Hematopoietic multipotent progenitor cell treated with erythropoietin and hydrocortisone succinate and interleukin-3 and kit ligand, for 8 days (in vitro differentiated cells): ENCODE measurements at places on chromosomes 7 and 10.
A peak's percentile ranks its signal among the peaks of the same experiment; 100 is the strongest.

DNA sequence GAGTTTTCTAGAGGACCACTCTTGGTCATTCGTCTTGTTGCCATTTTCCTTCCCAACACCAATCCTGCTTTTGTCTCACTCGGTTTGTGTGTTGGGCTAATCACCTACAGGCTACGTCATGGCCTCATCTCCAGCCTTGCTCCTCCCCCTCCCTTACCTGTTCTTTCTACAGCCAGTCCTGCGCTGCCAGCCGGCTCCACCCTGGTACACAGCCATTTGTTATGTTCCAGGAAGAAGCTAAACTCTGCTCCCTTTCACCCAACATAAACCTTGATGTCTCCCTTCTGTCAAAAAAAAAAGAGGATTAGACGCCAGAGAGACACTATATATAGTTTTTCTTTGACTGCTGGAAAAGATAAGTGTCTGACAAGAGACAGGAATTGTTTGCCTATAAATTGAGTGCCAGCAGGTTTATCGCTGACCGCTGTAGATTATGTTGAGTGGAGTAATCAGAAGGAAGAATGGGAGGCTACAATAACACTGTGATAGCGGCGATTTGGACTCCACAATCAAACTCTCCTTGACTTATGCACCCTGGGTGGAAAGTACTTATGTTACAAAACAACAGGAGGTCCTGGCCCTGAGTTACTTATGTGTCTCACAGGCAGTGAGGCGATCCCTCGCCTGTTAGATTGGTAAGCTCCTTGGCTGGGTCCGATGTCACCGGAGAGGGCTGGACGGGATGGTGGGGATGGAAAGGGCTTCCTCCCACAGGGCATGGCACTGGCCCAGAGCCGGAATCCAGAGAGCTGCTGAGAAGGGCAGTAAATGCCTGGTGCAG, 171.3 kb upstream of the BMPER start:
- no peak for DNase-seq

DNA sequence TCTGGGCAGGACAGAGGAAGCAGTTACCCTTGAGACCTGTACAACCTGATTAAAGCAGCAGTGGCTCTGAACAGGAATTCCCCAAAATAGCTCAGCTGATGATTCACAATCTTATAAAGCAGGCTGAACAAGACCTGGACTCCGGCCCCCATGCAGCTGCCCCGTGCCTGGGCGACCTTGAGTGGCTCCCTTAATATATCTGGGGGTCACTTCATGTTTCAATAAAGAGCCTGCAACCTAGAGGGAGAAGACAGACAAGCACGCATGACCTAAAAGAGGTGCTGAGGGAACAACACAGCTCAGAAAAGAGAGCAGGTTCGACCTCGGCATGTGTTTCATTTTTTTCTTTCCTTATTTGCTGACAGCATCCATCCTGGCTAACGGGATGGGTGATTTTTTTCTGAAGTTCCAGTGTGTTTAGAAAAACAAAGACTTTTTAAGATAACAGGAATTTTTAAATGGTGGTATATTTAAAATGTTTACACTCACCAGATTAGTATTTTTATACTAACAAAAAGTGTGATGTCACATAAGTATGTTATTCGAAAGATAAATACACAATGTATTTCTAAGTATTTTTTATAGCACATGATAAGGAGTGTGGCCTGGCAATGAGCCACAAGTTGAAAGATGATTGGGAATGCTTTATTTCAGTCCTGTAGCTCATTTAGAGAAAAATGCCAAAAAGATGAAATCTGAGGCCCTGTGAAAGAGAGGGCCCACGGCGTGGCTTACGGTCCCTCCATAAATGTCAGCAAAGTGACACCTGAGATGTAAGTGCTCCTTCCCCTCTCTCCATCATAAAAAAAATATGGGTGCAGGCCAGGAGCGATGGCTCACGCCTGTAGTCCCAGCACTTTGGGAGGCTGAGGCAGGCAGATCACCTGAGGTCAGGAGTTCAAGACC, 161.3 kb downstream of the SLIT1 start:
- peak; percentile 48 for DNase-seq

GRCh38 chr10:16986082-16986405, 143.6 kb downstream of the CUBN start:
- no peak for DNase-seq

- no peak for DNase-seq
These were observed 63.7 kb upstream of the PRR15 start for GRCh38 chr7:29499932-29500331.

- DNase-seq: no peak
These were observed 28.8 kb upstream of the ZNF488 start for GRCh38 chr10:47412869-47413268.

- DNase-seq: peak; percentile 64
These were observed 4.8 kb upstream of the GCK start for GRCh38 chr7:44194069-44194468.

- DNase-seq: no peak
These were observed 177.7 kb upstream of the SP8 start for GRCh38 chr7:20964281-20964918.

GRCh38 chr7:6218329-6218728, 54.1 kb downstream of the CYTH3 start:
- no peak for DNase-seq

- no peak for DNase-seq
These were observed 35.7 kb downstream of the NAPEPLD start for GRCh38 chr7:103113164-103113563.

GRCh38 chr7:36742911-36743775, 18.8 kb upstream of the AOAH start:
- DNase-seq: no peak

DNA sequence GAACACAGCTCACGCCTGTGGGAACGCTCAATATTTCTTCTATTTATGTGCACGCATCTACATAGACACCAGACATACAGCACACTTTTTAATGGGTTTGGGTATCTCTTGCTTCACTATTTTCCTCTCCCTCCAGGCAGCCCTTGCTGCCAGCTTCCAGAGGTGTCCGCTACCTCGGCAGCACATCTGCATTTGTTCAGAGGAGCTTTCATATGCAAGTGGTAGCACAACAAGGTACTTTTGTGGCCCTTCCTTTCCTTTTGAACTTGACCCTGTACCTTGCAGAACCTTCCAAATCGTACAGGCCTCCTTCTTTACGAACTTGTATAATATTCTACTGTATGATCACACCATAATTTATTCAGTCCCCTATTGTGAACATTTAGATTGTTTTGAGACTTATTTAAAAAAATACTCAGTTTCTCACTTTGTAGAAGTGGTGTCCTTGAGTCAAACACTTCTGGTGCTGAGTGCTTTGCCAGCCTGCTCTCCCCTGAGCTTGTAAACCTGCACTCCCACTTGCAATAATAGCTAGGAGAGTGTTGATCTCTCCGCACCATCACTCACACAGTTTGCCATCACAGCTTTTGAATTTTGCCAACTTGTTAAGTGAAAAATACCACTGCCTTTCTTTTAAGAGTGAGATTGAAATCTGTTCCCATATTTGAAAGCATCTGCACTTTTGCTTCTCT, 106.0 kb upstream of the ZNF32 start:
- no peak for DNase-seq

DNA sequence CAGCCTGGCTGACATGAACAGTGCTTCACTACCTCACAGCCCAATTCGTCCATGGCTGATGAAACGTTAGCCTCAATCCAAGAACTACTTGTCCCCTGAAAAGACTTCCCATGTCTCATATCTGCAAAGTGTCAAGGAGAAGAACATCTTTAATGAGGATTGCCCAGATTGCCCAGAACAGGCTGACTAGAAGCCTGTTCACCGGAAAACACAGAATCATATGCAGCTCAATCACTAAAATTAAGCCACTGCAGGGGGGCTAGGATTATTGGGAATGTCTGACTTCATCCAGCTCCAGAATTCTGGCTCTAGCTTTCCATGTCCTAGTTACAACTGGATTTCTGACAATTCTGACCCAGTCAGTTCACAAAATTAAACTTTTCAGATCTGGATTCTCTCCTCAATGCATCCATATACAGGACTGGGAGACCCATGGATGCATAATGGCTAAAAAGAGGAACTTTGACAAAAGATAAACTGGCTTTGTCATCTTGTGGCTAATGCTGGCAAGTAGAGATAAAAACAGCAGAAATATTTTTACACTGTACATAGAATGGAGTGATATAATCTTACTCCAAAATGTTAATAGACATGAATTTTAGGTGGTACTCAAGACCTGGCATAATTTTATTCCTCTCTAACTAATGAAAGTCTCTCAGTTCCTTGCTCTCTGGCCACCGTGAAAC, 467.0 kb upstream of the POT1 start:
- peak; percentile 84 for DNase-seq

DNA sequence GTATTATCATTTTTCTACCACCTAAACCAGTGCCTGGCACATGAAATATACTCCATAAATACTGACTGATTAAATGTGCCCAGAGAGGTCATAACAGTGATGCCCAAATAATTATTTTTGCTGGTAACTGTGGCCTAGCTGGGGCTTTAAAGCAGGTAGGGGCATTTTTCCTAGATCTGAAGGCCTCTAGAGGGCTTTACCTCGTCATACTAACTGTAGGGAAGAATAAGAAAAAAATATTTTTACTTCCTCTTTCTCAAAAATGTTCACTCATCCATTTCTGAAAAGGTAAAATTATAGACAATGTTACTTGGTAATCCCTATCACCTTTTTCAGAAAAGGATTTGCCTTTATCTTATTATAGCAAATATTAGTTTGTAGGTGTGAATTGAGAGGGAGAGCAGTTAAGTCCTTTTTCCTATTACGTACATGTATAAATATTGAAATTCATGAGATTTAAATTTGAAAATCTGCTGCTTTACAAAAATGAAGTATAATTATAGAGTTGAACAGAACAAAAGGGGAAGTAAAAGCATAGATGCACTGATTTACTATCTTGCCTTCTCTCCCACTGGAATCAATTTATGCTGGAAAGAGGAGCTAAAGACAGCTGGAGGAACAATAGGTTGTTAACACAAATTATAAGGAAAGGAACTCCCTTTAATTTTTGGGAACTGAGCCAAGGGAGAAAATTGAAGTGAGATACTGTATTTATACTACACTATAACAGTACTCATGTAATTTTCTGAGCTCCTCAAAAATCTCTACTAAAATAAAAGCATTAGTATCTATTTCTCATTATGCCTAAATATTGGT, 71.5 kb upstream of the NOBOX start:
- no peak for DNase-seq

GRCh38 chr7:101784292-101785127, 32.9 kb upstream of the CUX1 start:
- DNase-seq: no peak

DNA sequence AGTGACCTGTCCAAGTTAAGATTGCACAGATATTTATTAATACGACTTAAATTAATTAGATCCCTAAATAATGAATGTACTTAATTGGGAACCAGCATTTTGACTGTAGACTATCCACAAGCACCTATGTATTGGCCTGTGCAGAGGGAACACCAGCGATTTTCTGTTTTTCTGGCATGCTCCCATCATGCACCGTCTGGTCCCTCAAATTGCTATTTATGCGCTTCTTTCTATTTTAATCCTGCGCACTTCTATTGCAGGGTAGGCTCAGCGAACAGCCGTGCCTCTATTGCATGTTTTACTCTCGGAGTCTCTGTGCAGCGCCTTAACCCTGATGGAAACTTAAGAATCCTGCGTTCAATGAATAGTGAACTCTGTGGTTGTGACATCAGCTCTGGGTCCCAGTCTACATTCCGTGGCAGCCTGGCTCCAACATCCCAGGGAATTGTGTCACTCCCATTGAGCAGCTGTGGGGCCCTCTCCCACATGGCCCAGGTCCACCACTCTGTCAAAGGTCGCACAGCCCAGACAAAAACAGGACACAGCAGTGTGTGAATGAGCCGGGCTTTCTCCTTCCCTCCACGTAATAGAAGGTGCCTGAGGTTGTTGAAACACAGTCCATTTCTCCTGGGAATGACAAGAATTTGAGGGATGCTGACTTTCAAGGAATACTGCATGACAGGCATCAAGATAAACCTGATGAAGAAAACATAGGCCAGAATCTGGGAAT, 239.7 kb upstream of the KLF6 start:
- DNase-seq: no peak

GRCh38 chr10:6135589-6136168, 46.8 kb downstream of the RBM17 start:
- no peak for DNase-seq
